Uterus (tissue), 4 donors: ENCODE measurements at places on chromosomes 3 and 15. TPM values are rescaled to one million over a fixed set of nuclear protein-coding genes. Genes with fewer than 3 reads are reported as not detected.

The FMN1 gene
- 9.3 TPM for total RNA-seq

DNA sequence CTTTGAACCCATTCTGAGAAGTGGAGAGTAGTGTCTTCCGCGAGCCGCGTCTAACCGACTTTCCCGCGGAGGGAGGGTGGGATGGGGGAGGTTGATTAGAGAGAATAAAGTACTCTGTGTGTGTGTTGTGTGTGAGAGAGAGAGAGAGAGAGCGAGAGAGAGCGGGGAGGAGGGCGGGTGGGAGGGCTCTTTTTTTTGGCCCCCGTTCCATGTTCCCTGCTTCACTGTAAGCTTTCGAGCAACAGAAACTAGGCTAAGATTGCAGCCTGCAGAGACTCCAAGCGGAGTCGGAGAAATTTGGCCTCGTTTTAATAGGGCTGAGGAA, 1.6 kb upstream of the MEIS2 start:
- H3K27ac ChIP-seq: peak overlapping the region; percentile 97
- peak overlapping the region; percentile 66 for H3K4me3 ChIP-seq
- H3K4me1 ChIP-seq: no peaks in the 10 kb centered on the region

DNA sequence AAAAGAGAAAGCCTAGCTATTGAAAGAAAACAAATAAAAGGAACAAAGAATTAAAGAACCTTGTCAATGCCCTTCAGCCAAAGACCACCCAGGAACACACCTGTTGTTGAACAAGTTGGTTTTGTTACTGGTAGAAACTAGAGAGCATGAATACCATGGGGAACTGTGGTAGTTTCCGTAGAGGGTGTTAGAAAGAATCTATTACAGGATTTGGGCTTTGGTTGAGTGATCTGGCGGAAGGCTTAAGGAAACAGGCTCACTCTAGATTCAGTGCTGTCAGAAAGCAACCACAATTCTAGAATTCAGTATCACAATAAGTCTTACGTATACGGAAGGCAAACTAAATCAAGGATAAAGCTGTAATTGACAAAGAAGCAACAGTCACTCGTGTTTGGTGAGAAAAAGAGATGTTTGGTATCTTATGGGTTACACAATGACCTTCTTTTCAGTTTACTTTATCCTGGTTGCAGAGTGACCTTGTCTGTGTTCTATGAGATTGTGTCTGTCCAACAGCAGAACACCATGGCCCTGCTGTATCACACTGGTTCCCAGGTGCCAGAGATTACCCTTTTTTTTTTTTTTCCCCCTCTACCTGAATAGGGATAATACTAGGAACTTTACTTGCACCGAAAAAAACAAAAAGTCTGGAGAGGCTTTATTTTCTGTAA, 265.9 kb downstream of the SHQ1 start:
- H3K4me3 ChIP-seq: no peak overlapping the region
- H3K27me3 ChIP-seq: no peaks in the 10 kb centered on the region
- no peaks in the 10 kb centered on the region for H3K36me3 ChIP-seq
- DNase-seq: no peak
- H3K27ac ChIP-seq: no peak overlapping the region
- H3K4me1 ChIP-seq: no peaks in the 10 kb centered on the region

The PCSK6 gene
- total RNA-seq: 3.6 TPM

The HESX1 gene
- not detected for total RNA-seq

- H3K27me3 ChIP-seq: no peaks in the 10 kb centered on the region
- no peak overlapping the region for H3K4me3 ChIP-seq
- H3K4me1 ChIP-seq: no peaks in the 10 kb centered on the region
- H3K36me3 ChIP-seq: no peaks in the 10 kb centered on the region
These were observed 64.5 kb downstream of the CERS3 start for GRCh38 chr15:100464256-100464655.

DNA sequence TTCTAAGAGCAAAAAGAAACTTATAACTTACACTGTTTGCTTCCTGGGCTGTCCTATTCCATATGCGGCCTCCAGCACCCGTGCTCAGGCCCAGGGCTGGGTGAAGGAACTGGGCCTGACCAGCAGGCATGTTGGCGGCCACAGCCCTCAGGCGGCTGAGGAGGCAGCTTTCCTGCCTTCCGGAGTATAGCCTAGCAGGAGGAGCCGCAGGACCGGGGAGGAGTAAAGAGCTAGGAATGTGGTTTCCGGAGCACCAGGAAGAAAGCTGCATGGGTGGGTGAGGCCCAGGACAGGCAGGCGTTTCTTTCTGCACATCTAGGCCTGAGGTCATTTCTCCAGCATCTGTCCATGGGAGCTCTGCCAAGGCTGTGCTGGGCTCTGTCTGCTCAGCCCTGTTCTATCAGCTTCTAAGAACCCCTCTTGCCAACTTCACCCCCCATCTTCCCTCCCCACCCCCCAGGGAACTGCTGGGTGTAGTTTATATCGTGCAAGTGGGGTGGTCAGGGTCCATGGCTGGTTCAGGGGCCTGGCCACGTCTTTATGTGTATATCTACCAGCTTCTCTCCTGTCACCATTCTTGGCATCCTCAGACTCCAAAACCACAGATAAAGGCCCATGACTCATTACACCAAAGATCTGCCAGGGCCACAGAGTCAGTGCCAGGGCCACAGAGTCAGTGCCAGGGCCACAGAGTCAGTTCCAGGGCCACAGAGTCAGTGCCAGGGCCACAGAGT, 7.8 kb upstream of the KIF7 start:
- H3K4me3 ChIP-seq: no peak overlapping the region
- H3K36me3 ChIP-seq: no peaks in the 10 kb centered on the region
- H3K27me3 ChIP-seq: no peaks in the 10 kb centered on the region

DNA sequence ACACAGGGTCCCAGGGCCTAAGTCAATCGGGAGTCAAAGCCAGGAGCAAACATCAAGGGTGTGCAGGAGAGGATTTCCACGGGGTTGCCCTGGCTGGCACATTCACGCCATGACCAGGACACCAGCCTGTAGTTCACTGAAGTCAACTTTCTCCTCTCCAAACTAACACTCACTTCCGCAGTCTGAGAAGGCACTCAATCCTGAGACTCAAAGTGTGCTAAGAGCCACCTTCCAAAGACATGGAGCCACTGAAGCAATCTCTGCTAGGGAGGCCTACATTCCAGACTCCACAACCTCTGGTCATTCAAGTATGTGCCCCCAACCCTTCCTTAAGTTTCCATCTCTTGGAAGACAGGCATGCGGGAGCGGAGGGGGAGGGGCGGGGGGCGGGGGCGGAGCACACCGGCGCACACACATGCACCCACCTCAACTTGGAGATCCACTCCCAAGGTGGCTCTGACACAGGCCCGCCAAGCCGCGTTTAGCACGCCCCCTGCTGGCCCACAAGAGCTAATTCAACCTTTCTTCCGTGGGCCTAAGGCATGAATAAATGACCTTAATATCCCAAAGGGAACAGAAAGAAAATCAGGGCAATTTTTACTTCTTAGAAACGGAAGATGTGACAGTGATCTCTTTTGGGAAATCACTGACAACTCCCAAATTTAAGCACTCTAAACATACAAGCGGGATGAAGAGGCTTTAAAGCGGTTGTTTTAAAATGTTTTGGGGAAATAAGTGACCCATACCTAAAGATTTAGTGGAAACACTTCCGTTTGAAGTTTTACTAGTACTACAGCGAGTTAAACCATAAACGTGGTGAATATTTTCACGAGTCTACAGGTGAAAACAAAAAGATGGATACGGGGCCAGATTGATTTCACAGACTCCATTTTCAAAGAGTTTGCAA, 162.5 kb upstream of the CHRNA7 start:
- H3K36me3 ChIP-seq: no peaks in the 10 kb centered on the region
- DNase-seq: peak; percentile 16
- H3K27me3 ChIP-seq: no peaks in the 10 kb centered on the region
- no peaks in the 10 kb centered on the region for H3K4me1 ChIP-seq

The MGA gene
- total RNA-seq: 54.8 TPM

- H3K27me3 ChIP-seq: no peaks in the 10 kb centered on the region
- no peak for DNase-seq
- no peak overlapping the region for H3K4me3 ChIP-seq
- H3K4me1 ChIP-seq: no peaks in the 10 kb centered on the region
- no peak overlapping the region for H3K27ac ChIP-seq
- no peaks in the 10 kb centered on the region for H3K36me3 ChIP-seq
These were observed 73.0 kb downstream of the TFRC start for GRCh38 chr3:196008929-196009328.

GRCh38 chr15:68025835-68026424, 28.2 kb upstream of the PIAS1 start:
- H3K4me1 ChIP-seq: no peaks in the 10 kb centered on the region
- H3K36me3 ChIP-seq: no peaks in the 10 kb centered on the region
- no peak overlapping the region for H3K27ac ChIP-seq
- no peaks in the 10 kb centered on the region for H3K27me3 ChIP-seq

The CHST13 gene
- not detected for total RNA-seq

- H3K4me1 ChIP-seq: no peaks in the 10 kb centered on the region
- H3K27me3 ChIP-seq: no peaks in the 10 kb centered on the region
- DNase-seq: no peak
- H3K4me3 ChIP-seq: no peak overlapping the region
- H3K27ac ChIP-seq: no peak overlapping the region
- no peaks in the 10 kb centered on the region for H3K36me3 ChIP-seq
These were observed 38.3 kb upstream of the TPM1 start for GRCh38 chr15:63004211-63004610.

DNA sequence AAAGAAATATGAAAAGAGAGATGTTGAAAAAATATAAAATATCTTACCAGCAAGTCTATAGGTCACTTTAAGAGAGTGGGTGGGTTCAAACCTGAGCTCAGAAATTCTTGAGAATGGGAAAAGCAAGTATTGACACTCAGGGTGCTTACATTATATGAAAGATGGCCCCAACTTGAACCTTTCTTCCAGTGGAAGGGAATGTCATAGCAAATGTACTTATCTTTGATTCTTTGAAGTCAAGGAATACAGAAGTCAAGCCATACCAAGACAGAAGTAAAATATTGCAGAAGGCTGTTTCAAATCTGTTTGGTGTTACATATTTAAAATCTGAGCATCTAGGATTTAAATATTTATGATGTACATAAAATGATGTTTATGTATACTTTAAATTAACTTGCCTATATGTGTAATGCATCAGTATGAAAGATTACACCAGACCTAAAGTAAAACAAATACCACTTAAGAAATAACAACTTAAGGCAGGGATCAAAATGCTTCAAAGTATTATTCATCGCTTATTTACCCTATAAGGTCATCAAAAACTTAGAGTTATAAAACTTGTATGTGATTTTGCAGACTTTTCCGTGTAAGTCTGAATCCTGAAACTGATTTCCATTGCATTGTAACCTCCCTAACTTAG, 8.7 kb downstream of the MME start:
- H3K27ac ChIP-seq: no peak overlapping the region
- H3K4me1 ChIP-seq: no peaks in the 10 kb centered on the region
- H3K4me3 ChIP-seq: no peak overlapping the region
- DNase-seq: no peak
- no peaks in the 10 kb centered on the region for H3K27me3 ChIP-seq

The PIERCE2 gene
- total RNA-seq: not detected

The GREM1 gene
- 0.88 TPM for total RNA-seq

The NDN gene
- total RNA-seq: 84.7 TPM

GRCh38 chr3:151265866-151266265, 12.5 kb downstream of the P2RY14 start:
- H3K27ac ChIP-seq: peak overlapping the region; percentile 65
- H3K36me3 ChIP-seq: no peaks in the 10 kb centered on the region
- no peaks in the 10 kb centered on the region for H3K27me3 ChIP-seq
- no peak overlapping the region for H3K4me3 ChIP-seq
- DNase-seq: no peak

DNA sequence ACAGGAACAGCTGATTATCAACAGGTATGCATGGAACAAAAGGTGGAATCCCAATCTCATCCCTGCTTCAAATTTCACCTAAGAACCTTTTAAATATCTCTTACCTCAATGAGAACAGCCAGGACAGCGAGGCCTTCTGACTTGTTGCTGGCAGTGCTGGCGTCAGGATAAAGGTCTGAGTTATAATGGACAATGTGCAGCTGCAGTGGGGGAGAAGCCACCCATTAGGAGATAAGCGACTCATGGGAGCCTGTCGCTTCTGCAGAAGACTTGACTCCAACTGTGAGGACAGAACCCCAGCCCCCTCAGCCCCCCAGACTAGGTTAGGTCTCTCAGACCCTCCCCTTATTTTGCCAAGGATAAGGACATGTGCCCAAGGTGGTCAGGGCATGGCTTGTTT, 39.7 kb downstream of the CA12 start:
- H3K4me1 ChIP-seq: no peaks in the 10 kb centered on the region
- H3K27ac ChIP-seq: no peak overlapping the region
- no peaks in the 10 kb centered on the region for H3K36me3 ChIP-seq

- DNase-seq: no peak
- no peaks in the 10 kb centered on the region for H3K36me3 ChIP-seq
- no peaks in the 10 kb centered on the region for H3K27me3 ChIP-seq
- no peak overlapping the region for H3K4me3 ChIP-seq
These were observed 37.3 kb downstream of the SLC2A2 start for GRCh38 chr3:170989100-170989648.

- H3K4me3 ChIP-seq: no peak overlapping the region
- H3K27ac ChIP-seq: no peak overlapping the region
- no peak for DNase-seq
- H3K27me3 ChIP-seq: no peaks in the 10 kb centered on the region
- H3K4me1 ChIP-seq: no peaks in the 10 kb centered on the region
These were observed 216.1 kb downstream of the MTHFS start for GRCh38 chr15:79680720-79681119.

The CASR gene
- total RNA-seq: not detected

DNA sequence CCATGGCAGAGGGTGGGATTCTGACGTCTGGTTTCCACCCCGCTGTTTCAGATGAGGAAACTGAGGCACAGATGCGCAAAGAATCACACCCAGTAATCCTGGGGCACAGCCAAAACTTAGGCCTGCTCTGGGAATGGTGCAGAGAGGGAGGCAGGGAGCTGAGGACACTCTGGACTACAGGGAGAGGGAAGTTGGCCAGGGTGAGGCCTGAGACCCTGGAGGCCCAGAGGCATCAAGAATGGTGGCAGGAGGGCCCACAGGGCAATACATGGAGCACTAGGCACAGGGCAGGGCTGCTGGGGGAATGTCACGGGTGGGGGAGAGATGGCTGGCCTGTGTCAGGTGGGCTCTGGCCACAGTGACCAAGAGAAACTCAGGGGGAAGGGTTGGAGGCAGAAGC, 63.6 kb downstream of the TLE3 start:
- no peak overlapping the region for H3K4me3 ChIP-seq
- H3K4me1 ChIP-seq: peaks cover 7% of the 10 kb centered on the region
- H3K36me3 ChIP-seq: no peaks in the 10 kb centered on the region
- no peak for DNase-seq
- no peak overlapping the region for H3K27ac ChIP-seq

GRCh38 chr15:66863390-66864085, 161.5 kb downstream of the SMAD6 start:
- H3K27ac ChIP-seq: no peak overlapping the region
- no peaks in the 10 kb centered on the region for H3K4me1 ChIP-seq
- no peaks in the 10 kb centered on the region for H3K36me3 ChIP-seq
- H3K27me3 ChIP-seq: no peaks in the 10 kb centered on the region
- no peak for DNase-seq
- no peak overlapping the region for H3K4me3 ChIP-seq

- H3K27me3 ChIP-seq: no peaks in the 10 kb centered on the region
- no peak overlapping the region for H3K4me3 ChIP-seq
- H3K4me1 ChIP-seq: no peaks in the 10 kb centered on the region
- no peak overlapping the region for H3K27ac ChIP-seq
These were observed 25.6 kb downstream of the EAF1 start for GRCh38 chr3:15452961-15453360.
